AG10803 (cell line): ENCODE measurements at places on chromosomes 16 and 17.
A peak's percentile ranks its signal among the peaks of the same experiment; 100 is the strongest.

DNA sequence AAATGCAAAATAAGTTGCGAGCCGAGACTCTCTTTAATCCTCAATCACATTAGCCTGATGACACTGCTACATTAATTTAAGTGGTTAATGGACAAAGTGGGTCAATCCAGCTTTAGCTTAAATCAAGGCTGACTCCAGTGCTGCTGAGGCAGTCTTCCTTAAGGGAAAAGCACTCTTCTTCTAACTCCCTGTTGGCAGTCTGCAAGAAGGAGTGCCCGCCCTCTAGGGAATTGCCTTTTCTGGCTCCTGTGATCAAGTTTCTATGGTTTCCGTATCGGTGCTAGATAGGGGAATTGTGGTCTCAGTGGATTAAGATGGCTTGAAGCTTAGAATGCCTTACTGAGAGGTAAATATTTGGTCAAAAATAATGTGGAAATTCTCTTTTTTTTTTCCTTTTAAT, 41.0 kb downstream of the HS3ST3B1 start:
- DNase-seq: no peak

DNA sequence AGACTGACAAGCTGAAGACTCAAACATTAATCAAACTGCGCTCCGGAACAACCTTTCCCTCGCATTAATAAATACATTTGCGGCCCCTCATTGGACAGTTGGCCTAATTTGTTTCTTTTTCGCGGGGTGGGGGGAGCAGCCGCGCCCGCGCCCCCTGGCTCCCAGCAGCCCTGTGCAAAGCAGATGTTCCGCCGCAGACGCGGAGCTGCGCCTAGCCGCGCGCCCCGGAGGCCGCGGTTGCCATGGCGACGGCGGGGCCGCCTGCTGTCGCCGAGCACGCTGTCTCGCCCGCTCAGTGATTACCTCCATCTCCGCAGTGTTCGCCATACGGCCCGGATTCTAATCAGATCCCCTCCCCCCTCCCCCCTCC, 25.5 kb downstream of the COPZ2 start:
- peak; percentile 30 for DNase-seq

DNA sequence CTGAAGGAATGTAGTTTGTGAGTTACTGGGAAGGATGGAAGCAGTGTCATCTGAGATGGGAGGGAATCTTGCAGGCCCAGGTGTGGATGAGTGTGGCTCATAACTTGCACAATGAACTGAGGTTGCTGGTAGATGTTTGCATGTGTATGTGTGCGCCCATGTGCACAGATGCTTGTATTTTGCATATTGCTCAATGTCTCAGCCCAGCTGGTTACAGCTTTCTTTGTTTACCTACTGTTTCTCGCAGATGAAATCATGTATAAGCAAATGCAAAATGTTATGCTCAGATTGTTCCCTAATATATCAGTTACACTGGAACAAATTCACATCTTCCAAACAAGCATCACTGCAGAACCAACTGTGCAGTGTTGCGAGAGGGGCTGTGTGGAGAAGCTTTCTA, 452.2 kb upstream of the EEF2KMT start:
- no peak for DNase-seq

GRCh38 chr17:1222321-1222720, 42.5 kb upstream of the ABR start:
- DNase-seq: no peak

DNA sequence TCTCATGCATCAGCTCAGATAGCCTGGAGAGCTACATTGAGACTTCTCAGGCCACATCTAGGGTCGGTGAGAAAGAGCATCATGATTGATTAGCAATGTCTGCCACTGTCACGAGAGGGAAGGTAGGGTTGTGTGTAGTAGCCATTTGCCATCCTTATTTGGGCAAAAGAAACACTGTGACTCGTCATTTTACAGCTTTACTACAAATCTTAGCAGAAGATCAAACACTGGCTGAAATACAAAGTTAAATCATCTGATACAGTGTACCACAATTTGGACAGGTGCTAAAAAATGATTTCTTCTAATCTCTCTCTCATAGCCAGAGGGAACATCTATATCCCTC, 334.3 kb downstream of the CBLN1 start:
- DNase-seq: no peak

DNA sequence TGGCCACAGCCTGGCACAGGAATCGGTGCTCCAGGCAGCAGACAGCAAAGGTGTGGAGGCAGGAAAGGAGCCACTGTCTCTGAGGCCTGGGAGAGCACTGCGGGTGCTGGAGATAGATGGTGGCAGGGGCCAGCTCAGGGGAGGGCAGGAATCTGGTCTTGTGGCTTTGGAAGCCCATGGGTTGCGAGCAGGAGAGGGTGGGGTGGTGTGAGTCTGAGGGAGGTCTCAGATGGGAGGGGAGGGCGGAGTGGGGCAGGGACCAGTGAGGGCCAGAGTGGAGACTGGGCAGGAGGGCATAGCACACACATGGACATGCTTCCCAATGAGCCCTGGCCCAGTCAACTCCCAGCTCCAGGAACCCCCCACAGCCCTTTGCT, 70.1 kb downstream of the SREBF1 start:
- no peak for DNase-seq

DNA sequence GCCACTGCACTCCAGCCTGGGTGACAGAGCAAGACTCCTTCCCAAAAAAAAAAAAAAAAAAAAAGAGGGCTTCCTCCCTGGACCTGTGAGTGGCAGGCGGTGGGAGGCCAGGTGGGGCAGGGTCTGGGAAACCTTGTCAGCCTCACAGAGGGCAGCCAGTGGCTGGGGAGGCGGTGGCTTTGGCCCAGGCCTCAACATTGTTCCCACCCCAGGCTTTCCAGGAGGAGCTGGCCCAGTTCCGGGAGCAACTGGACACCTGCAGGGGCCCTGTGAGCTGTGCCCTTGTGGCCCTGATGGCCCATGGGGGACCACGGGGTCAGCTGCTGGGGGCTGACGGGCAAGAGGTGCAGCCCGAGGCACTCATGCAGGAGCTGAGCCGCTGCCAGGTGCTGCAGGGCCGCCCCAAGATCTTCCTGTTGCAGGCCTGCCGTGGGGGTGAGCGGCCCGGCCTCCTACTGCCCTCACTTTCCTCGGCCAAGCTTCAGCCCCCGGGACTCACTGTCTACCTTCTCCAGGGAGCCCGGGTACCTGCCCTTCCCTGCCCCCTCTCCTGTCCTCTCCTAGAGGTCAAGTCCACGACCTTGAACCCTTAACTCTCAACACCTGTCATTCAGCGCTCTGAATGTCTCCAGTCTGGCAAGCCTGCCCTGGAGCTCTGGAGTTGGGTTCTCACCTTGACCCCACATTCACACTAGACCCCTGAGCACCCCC, 12.4 kb downstream of the ZNF213 start:
- no peak for DNase-seq

- no peak for DNase-seq
These were observed 16.5 kb downstream of the KATNIP start for GRCh38 chr16:27566417-27566816.

GRCh38 chr16:48597563-48598387, 12.2 kb downstream of the N4BP1 start:
- DNase-seq: peak; percentile 66

GRCh38 chr17:57108671-57109392, 23.8 kb downstream of the AKAP1 start:
- no peak for DNase-seq

DNA sequence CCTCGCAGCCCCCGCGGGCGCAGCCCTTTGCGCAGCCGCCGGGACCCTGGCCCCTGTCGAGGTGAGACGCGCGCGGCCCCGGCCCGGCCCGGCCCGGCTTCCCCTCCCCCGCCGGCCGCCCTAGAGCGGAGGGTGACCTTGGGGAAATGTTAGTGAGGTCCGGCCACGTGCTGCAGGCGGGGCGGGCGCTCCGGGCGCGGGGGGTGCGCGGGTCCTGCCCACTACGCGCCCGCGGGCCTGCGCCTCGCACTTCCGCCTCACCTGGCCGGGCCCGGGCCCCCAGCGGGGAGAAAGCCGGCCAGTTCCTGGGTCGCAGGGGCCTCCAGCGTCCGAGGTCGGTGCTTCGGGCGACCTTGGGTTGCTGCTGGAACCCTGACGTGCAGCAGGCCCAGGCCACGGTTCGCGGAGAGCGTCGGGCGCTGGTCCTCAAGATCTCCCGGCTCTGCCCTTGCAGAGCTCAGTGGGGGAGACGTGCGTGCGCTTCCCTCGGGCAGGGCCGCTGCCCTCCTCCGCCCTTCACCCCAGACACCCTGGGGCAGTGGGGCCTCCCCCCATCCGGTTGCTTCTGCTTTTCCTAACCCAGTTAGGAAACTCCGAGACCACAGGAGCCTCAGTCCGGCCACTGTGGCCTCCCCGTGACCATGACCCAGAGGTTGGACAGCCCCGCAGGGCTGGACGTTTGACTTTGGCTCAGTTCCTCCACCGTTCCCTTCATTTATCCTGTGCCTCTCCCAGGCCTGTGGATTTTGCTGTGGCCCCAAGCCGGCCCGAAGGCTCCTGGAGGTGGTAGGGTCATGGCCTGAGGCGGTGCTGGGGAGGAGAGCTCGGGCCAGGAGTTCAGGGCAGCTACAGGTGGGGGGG, 791 bp downstream of the MCRIP2 start:
- no peak for DNase-seq

- DNase-seq: no peak
These were observed 5.9 kb downstream of the FOXJ1 start for GRCh38 chr17:76134911-76135809.

- DNase-seq: peak; percentile 49
These were observed 2.8 kb upstream of the MATCAP1 start for GRCh38 chr16:67186550-67186950.

- peak; percentile 99 for DNase-seq
These were observed 28.7 kb upstream of the TNRC6A start for GRCh38 chr16:24700549-24701392.

DNA sequence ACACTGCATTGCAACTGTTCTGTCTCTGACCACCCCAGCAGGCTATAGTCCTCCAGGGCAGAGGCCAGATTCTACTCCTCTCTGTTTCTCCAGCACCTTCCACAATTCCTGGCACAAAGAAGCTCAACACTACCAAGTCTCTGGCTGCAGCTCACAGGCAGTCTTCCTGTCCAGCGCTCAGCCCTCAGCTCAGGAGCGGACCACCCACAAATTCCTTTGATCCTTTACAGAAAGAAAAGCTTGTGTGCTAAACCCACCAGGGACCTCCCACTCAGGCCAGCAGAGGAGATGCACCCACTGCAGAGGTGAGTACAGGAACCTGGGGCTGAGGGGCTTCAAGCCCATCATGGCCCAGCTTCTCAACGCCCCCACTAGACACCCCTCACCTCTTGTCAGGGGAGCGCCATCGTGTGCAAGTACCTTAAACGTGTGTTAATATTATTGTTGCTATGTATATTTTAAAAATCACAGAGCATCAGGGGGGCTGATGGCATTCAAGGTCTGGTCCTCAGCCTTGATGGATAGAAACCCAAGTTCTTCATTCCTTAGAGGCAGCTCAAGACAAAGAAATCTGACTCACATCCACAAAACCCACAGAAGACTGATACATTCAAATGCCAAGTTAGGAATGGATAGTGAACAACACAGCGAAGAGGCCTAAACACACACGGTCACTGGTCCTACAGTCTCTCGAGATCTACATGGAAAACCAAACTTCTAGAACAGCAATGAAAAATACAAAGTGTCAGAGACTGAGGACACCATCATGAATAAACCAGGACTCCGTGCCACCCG, 8.4 kb downstream of the HSDL1 start:
- no peak for DNase-seq

DNA sequence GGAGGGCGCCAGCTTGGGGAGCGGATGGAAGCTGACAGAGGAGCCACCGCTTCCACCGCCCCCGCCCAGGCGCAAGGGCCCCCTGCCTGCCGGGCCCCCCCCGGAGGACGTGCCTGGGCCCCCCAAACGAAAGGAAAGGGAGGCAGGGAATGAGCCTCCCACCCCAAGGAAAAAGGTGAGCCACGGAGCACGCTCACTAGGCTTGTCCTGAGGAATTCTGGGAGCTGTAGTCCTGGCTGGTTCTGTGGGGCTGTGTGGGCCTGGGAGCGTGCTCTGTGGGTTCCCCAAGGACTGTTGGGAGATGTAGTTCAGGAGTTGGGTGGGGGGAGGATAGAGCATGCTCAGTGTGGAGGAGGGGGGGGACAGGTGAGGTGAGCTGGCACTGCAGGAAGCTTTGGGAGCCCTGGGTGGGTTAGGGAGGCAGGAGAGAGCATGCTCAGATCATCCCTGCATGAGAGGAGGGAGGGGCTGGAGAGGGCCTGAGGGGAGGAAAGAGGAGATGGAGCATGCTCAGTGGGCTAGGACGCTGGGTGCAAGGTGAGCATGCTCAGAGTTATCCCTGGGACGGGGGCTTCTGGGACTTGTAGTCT, 4.5 kb downstream of the FBXL19 start:
- DNase-seq: peak; percentile 22

GRCh38 chr17:42287305-42287976, 857 bp upstream of the STAT5A start:
- DNase-seq: peak; percentile 34

GRCh38 chr16:88924834-88925539, 52.0 kb downstream of the CBFA2T3 start:
- DNase-seq: peak; percentile 78

GRCh38 chr17:39679521-39680192, 8.2 kb downstream of the PGAP3 start:
- DNase-seq: no peak

DNA sequence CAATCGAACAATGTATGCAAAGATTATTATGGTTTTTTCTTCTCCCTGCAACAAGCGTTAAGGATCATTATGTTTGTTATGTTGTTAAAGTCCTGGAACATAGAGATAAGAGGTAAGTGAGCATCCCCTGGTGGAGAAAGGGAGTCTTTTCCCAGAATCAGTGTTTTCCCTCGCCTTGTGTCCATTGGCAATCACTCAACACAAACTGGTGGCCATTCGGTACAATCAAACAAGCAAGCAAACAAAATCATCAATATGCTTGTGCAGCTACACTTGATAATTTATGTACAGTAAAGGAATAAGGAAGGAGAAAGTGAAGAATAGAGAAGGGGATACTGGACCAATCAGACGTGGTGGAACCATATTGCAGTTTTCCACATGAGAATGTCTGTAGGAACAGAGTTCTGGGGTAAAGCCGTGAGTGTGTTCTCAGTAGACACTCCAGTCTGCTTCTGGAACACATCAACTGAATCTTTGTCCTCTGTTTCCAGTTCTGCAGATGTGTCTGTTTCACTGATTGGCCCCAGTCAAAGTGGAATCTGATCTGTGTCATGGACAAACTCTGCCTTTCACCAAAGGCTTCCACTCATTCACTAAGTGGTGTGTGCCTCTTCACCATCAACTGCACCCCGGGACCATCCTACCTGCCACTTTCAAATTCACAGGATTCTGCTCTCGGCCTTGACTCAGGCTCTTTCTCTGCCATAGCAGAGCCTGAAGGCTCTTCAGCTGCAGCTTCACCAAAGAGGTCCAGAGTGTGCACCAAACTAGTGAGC, 169.5 kb downstream of the AHSP start:
- DNase-seq: peak; percentile 53

GRCh38 chr17:43601280-43602039, 55.3 kb upstream of the ETV4 start:
- DNase-seq: peak; percentile 43

GRCh38 chr17:77491921-77492445, 351.2 kb downstream of the SEC14L1 start:
- DNase-seq: no peak

DNA sequence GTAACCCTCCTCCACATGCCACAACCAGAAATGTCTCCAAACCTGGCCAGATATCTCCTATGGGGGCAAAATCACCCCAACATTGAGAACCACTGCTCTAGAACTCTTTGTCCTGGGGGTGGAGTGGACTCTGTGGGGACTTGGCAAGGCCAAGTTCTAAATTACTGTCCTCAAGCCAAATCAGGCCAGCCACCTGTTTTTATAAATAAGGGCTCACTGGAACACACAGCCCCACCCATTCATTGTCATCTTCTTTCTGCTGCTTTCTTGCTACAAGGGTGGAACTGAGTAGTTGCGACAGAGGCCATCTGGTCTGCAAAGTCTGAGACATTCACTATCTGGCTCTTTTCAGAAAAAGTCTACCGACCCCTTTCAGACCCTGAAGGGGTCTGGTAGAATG, 26.8 kb upstream of the TMEM220 start:
- no peak for DNase-seq
